Glutamatergic neuron (in vitro differentiated cells): ENCODE measurements at places on chromosomes 7 and 10.

DNA sequence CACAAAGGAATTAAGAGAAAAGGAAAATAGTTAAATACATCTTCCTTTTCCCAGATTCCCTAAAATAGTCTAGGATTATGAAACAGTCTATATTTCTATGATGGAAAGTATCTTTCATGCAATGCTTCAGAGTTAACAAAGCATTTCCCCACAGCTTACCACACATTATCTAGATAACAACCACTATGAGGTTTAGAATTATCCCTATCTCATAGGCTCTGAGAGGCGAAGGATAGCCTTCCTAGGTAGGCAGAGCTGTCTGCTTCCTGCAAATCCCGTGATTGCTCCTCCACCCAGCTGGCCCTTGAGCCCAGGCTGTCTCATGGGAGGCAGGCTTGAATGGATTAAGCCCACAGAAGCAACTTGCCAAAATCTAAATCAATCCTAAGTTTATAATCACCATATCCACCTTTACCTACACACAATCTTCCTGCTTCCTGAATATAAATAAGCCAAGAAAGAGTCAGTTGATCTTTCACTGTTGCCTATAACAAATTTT, 321.4 kb upstream of the AOAH start:
- peaks cover 19% of the 10 kb centered on the region for H3K4me1 ChIP-seq
- H3K4me3 ChIP-seq, result no peak overlapping the region
- H3K36me3 ChIP-seq, result no peaks in the 10 kb centered on the region
- no peak overlapping the region for H3K27ac ChIP-seq

- no peaks in the 10 kb centered on the region for H3K27me3 ChIP-seq
- no peaks in the 10 kb centered on the region for H3K4me1 ChIP-seq
- DNase-seq, result no peak
- no peak overlapping the region for H3K27ac ChIP-seq
Measured at GRCh38 chr10:44293842-44294241, 91.1 kb downstream of the CXCL12 start.

DNA sequence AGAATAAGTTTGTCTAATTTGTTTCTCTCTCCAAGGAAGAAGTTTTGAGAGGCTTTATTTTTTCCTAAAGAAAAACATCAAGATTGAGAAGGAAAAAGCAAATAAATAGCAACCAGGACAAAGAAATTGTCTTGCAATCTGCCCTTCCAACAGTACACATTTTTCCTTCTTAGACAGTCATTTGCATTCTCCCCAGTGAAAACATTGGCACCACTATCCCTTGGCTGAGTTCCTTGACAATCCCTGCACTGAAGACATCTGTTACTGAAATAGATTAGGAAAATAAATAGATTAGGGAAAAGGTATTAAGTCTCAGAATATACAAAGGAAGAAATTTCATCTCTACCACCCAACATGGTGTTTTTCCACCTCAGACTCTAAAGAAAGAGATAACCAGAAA, 12.2 kb upstream of the TMEM243 start:
- H3K36me3 ChIP-seq, result no peaks in the 10 kb centered on the region
- H3K27me3 ChIP-seq, result peaks cover 2% of the 10 kb centered on the region
- H3K4me3 ChIP-seq, result no peak overlapping the region
- no peak overlapping the region for H3K27ac ChIP-seq

GRCh38 chr7:7920481-7920880, 48.1 kb upstream of the GLCCI1 start:
- peaks cover 16% of the 10 kb centered on the region for H3K4me1 ChIP-seq
- H3K27me3 ChIP-seq, result no peaks in the 10 kb centered on the region
- no peaks in the 10 kb centered on the region for H3K36me3 ChIP-seq
- no peak for DNase-seq
- H3K4me3 ChIP-seq, result no peak overlapping the region
- H3K27ac ChIP-seq, result no peak overlapping the region

- no peak overlapping the region for H3K4me3 ChIP-seq
- no peak overlapping the region for H3K27ac ChIP-seq
- DNase-seq, result no peak
- H3K4me1 ChIP-seq, result peaks cover 5% of the 10 kb centered on the region
- H3K27me3 ChIP-seq, result no peaks in the 10 kb centered on the region
Measured at GRCh38 chr10:79331226-79331625, 16.0 kb upstream of the PPIF start.

DNA sequence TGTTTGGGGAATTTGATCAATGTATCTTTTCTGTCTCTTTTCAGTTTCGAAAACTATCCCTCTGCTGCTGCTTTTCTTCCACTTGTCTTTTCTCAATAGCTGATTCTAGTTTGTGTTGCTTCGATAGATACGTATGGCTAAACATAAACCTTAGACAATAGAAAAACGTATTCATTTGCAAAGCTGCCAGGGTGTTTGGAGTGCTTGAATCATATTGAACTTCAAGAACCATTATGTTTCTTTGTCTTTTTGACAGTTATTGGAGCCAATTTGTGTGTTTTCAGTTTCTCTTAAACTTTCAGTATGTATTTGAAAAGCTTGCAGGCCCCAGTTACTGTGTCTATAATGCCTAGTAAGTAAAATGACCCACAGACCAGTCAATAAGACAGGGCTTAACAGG, 25.1 kb downstream of the NRF1 start:
- H3K36me3 ChIP-seq, result no peaks in the 10 kb centered on the region
- no peak overlapping the region for H3K4me3 ChIP-seq
- H3K27ac ChIP-seq, result no peak overlapping the region

DNA sequence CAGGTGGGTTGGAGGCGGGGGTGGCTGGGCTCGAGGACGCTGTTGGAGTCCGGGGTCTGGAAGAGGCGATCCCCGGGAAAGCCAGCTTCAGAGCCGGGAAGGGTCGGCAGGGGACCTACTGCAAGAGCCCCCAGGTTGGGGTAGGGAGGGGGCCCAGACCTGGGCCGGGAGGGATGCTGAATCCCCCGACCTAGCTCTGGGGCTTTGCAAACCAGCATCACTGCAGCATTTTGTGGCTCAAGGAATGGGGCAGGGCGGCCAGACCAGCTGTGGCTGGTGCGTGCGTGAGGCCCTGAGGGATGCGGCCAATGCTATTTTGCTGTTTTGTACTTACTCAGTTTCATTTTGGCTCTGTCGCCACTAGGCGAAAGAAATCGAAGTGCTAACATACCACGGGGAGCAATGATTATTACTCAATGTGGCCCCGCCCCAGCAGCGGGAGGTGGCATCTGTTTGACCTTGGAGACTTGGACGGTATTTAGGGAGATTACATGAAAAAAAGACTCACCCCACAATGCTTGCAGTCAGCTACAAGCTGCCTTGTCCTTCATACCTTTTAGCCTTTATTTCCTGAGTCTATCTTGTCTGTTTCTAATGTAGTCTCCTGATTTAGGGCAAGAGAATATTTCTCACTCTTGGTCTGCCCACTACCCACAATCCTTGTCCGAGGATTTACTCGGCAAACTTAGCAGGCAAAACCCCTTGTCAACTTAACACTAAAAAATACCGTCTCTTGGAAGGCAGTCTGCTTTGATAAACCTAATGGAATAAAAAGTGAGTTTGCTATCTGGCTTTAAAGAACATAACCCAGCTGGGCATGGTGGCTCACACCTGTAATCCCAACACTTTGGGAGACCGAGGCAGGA, 16.2 kb downstream of the HSPB1 start:
- peak overlapping the region; percentile 99 for H3K27ac ChIP-seq
- peaks cover 16% of the 10 kb centered on the region for H3K4me1 ChIP-seq
- H3K27me3 ChIP-seq, result peaks cover 8% of the 10 kb centered on the region
- H3K36me3 ChIP-seq, result no peaks in the 10 kb centered on the region

DNA sequence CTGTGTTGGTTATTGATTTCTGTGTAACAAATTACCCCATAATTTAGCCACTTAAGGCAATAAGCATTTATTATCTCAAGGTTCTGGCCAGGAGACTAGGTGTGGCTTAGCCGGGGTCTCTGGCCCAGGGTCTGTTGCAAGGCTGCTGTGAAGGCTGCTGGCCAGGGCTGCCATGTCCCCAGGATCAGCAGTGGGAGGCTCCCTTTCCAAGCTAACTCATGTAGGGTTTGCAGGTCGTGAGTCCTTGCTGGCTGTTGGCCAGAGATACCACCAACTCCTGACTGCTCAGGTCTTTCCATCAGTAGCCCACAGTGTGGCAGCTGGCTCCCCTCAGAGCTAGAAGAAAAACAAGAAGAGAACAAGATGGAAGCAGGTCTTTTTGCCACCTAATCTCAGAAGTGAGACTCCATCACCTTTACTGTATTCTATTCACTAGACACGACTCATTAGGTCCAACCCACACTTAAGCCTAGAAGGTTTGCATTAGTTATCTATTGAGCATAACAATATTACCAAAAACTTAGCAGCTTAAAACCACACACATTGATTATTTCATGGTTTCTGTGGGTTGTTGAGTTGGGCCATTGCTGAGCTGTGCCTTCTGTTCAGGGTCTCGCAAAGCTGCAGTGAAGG, 185.6 kb downstream of the PFKFB3 start:
- H3K36me3 ChIP-seq, result peaks cover 19% of the 10 kb centered on the region
- no peaks in the 10 kb centered on the region for H3K4me1 ChIP-seq
- no peak for DNase-seq
- no peak overlapping the region for H3K27ac ChIP-seq

- DNase-seq, result no peak
- H3K27me3 ChIP-seq, result no peaks in the 10 kb centered on the region
- H3K4me3 ChIP-seq, result no peak overlapping the region
- no peaks in the 10 kb centered on the region for H3K4me1 ChIP-seq
- H3K36me3 ChIP-seq, result peaks cover 11% of the 10 kb centered on the region
Measured at GRCh38 chr10:131056091-131056579, 255.4 kb downstream of the TCERG1L start.

DNA sequence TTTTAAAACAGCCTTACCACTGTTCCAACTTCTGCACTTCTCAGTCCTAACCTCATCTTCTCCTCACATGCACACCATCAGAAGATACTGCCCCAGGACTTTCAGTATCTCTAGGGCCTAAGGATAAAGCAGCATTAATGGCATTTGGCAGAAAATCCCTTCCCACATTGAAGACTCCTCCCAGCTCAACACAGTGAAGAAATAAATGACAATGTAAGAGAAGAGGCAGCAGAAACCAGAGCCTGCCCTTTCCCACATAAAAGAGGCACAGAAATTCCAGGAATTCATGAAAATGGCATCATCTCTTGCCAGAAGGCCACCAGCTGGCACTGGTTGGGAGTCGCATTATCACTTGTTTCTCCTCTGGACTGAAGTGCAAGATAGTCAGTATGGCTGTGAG, 3.7 kb downstream of the GCC1 start:
- no peak overlapping the region for H3K4me3 ChIP-seq
- peaks cover 5% of the 10 kb centered on the region for H3K36me3 ChIP-seq

DNA sequence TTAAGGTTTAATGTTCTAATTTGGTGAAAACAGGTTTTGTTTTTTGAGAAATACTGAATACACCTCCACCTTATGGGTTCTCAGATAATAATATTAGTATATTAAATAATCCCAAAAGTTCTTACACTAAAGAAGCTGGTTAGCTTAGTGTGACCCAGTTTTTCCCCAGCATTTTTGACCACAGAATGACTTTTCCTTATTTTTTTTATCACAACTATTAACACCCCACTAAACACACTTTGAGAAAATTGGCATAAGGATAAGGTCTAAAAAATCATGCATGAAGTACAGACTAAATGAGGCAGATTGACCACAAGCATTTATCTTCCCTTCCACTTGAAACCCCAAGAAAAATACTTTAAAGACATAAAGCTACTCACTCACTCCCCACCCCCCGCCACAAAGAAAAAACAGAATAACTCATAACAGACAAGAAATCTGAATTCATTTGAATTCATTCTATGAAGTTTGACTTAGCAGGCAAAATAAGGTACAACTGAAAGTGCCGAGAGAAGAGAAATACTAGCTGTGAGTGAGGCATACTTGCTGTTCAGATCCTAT, 49.7 kb upstream of the WNT16 start:
- no peak overlapping the region for H3K27ac ChIP-seq
- peaks cover 5% of the 10 kb centered on the region for H3K36me3 ChIP-seq
- no peak overlapping the region for H3K4me3 ChIP-seq
- no peaks in the 10 kb centered on the region for H3K4me1 ChIP-seq
- no peak for DNase-seq

- H3K27ac ChIP-seq, result no peak overlapping the region
- no peak overlapping the region for H3K4me3 ChIP-seq
- H3K36me3 ChIP-seq, result no peaks in the 10 kb centered on the region
- H3K4me1 ChIP-seq, result no peaks in the 10 kb centered on the region
- no peak for DNase-seq
- no peaks in the 10 kb centered on the region for H3K27me3 ChIP-seq
Measured at GRCh38 chr7:88281749-88282148, 24.9 kb downstream of the STEAP4 start.

GRCh38 chr7:1512781-1513656, 8.8 kb upstream of the INTS1 start:
- no peak for DNase-seq
- H3K36me3 ChIP-seq, result no peaks in the 10 kb centered on the region
- peaks cover 2% of the 10 kb centered on the region for H3K27me3 ChIP-seq
